ENCODE measurements at places on chromosomes 3 and 15.

GRCh38 chr3:63168179-63168578 lies 109.9 kb upstream of the SYNPR start:
- no peak for DNase-seq

GRCh38 chr3:88626456-88627120 lies 476.8 kb downstream of the C3orf38 start:
- DNase-seq = no peak

- DNase-seq = no peak
Measured at GRCh38 chr3:162217647-162218046, 721.0 kb downstream of the OTOL1 start.

- no peak for DNase-seq
Measured at GRCh38 chr3:64600246-64600950, 87.4 kb downstream of the ADAMTS9 start.

GRCh38 chr3:10716964-10717363 lies 99.1 kb upstream of the SLC6A11 start:
- no peak for DNase-seq

DNA sequence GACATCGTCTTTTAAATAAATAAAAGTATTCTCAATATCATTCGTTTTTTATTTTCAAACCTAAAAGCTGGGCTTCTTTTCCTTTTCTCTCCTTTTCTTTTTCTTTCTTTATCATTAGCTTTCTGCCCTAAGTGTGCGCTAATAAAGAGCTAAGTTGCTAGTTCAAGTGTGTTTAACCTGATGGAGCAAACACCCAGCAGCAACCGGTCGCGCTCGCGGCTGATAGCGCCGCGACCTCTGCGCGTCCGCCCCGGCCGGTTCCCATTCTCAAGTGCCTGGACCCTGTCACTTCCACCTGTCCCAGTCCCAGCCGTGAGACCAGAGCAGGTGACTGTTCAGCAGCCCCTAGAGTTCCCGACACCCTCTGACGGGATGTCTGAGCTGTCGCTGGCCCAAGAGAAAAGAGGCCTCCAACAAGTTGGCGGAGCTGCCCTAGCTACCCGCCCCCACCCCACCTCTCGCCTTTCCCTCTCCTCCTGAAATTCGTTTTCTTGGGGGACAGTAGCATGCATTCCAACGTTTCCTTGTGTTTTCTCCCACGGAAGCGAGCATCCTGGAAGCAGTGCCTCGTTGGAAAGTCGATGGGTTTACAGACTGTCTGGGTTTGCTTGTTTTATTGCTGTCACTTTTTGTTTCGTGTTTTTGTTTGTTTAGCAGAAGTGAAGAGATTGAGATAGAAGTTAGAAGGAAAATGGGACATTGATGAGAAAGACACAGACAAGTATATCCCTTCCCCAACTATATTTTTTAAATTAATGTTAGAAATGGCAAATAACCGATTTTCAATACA lies 3.1 kb upstream of the MECOM start:
- no peak for DNase-seq

DNA sequence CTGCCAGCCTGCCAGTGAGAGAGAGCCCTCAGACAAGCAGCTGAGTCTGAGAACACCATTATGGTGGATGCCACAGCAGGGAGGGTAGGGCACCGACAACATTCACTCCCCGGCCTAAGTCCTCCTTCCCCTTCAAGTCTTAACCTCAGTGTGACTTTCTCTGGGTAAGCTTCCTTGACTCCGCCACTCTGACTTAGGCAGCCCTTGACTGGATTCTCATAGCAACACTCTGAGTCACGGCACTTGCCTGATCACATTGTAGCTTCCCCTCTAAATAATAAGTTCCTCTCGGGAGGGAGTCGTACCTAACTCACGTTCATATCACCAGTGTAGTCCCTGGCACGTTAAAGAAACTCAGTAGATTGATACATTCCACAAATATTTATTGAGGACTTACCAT lies 180.5 kb downstream of the FOXB1 start:
- DNase-seq = no peak

All from CD4-positive, alpha-beta T cell (primary cell).